ENCODE measurements at places on chromosomes 3 and 15.

DNA sequence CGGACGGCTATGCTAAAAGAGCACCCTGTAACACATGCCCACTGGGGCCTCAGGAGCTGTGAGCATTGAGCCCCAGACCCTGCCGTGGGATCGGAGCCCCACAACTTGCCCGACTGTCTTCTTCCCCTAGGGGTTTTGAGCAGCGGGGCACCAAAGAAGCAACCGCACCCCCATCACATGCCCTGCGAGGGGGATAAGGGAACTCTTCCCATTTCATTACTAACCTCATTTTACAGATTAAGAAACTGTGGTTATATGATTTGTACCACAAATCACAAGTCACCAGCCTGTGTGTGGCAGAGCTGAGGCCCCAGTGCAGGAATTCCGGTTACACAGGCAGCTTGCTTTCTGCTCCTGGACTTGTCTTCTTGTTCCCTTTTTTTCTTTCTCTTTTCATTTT lies 86.2 kb downstream of the CD47 start:
- no peak for DNase-seq

DNA sequence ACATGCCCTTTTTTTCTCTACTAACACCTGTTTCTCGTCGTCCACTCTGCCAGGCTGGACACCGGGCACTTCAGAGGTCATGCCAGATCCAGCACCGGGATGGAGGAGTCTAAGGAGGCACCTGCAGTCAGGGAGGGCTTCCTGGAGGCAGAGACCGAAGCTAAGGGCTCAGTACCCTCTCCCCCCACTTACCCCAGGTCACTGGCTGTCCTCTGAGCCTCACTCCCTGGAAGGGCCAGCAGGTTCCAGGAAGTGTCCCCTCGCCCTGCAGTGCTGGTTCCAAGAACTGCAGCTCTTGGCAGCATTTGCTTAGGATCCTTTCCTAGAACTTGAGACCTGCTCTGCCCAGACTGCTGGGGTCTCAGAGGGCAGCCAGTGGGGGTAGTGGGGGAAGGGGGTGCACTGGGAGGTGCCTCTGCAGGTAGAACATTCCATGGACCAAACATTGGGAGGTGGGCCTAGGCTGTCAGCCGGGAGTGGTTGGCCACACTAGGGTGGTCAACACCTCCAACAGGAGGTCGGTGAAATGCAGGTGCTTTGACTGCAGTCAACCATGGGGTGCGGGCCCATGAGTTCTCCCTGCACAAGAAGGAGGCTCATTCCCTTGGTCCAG lies 11.3 kb downstream of the CISH start:
- no peak for DNase-seq

DNA sequence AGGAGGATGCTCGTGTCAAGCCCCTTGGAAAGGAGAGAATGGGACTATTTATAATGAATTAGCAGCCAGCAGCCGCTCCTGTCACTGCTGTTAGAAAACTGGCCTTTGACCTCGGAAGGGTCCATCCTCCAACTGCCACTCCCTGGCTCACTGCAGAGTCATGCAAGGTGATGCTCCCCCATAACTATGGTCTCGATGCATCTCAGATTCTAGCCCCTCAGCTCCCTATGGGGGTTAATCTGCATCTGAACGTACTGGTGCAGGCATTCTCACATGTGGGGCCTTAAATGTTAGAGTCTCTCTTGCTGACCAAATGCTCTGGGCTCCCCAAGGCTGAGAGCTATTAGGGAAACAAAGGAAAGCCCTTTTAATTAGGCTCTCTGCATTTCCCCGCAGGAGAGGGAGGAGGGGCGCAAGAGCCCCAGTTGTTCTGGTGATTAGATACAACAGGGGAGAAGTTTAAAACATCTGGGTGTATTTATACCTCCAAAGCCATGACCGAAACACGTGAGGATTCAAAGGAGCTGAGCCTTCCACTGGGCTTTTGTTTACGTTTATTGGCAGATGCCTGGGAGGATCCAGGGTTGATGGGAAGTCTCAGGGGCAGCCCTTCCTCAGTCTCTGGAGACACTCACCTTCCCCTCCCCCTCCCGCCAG lies 182.5 kb downstream of the OPA1 start:
- DNase-seq, result no peak

DNA sequence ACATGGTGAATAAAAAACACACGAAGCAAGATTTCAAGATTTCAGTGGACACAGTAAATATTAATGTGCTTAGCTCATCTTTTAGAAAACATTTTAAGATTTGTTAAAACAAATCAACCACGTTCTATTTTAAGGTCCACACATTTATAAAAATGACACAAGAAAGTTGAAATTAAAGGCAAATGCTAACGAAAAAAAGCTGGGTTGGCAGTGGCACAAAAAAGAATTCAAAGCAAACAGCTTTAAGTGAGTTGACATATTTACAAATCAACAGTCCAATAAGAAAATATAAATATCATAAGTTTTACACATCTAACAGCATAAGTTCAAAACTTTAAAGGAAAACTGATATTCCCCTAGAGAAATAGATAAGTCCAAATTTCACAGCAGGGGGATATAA lies 430.4 kb upstream of the CCDC54 start:
- no peak for DNase-seq

DNA sequence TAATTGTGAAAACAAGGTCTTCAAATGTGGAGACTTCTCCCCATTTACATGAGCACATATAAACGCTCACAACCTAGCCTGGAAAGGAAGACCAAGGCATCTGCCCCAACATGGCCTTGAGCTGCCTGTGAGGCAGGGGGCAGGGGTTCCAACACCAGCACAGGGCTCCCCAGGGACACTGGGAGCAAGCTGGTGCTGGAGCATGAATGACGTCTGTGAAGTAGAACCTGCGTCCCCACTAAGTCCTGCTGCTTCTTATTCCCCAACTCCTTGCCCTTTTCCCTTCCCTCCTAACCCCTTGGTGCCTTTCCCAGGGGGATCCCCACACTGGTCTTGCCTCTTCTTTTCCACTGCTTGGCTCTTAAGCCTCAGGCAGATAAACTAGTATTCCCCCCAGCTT lies 93.1 kb downstream of the RBPMS2 start:
- no peak for DNase-seq

GRCh38 chr15:31811641-31812040 lies 218.7 kb upstream of the CHRNA7 start:
- no peak for DNase-seq

DNA sequence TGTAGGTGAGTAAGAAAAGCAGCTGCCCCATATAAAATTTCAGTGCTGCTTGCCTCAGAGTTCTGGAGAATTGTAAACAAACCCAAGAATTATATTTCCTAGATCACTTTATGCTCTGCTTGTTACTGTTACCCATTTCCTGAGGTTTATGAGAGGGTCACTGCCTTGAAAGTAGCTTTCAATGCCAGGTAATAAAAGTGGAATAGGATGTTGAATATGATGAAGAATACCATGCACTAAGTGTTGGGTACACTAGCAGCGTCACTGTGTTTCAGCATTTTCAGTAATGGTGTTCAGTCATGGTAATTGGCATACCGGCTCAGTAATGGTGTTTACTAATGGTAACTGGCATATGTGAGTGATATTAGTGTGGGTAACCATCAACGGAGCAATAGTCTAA lies 449.8 kb upstream of the TPRG1 start:
- no peak for DNase-seq

DNA sequence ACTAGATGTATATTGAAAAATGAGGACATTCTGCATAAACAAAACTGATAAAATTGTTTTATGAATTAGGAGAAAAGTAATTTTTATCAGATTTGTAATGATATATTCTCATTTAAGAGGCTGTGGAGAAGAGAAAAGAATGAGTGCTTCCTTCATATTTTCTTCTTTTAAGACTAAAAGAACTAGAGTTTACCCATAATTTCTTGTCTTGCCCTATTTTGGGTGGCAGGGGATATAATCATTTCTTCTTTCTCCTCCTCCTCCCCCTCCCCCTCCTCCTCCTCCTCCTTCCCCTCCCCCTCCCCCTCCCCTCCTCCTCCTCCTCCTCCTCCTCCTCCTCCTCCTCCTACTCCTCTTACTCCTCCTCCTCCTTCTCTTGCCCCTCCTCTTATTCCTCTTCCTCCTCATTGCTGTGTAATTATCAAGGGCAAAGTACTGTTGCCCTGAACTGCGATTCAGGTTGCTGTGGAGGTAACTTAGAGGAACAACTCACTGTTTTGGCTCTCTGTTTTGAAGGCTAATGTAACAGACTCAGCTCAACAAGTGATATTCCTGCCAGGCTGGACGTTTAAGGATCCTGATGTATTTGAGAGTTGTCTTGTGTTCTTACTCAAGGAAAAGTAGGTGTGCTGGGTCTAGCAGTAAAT lies 555.4 kb downstream of the AGBL1 start:
- DNase-seq, result no peak

- no peak for DNase-seq
Measured at GRCh38 chr3:66297900-66298299, 77.1 kb downstream of the SLC25A26 start.

DNA sequence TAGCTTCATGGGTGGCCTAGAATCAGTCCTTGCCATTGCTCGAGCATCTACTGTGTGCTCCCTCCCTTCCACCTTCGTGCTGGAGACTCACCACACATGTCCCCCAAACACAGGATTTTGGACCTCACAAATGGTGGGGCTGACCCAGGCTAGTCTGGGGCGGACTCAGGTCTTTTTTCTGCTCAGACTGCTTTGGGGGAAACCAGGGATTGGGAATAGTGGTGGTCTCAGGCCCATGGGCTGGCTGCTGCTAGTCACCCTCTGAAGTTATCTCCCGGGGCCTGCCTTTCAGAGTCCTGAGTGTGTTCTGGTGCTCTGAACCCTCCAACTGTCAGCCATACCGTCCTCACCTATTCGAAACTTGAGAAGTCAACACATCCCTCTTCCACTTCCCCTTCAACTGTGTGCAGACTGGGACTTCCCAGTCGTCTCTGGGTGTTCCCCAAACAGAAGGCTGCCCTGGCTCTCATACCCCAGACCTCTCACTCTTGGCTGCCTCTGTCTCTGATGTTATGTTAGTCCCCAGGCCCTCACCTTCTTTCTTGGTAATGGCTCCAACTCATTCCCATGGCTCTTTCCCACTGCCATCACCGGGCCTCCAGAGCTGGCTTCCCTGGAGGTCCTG lies 46.0 kb downstream of the PPCDC start:
- DNase-seq, result no peak

DNA sequence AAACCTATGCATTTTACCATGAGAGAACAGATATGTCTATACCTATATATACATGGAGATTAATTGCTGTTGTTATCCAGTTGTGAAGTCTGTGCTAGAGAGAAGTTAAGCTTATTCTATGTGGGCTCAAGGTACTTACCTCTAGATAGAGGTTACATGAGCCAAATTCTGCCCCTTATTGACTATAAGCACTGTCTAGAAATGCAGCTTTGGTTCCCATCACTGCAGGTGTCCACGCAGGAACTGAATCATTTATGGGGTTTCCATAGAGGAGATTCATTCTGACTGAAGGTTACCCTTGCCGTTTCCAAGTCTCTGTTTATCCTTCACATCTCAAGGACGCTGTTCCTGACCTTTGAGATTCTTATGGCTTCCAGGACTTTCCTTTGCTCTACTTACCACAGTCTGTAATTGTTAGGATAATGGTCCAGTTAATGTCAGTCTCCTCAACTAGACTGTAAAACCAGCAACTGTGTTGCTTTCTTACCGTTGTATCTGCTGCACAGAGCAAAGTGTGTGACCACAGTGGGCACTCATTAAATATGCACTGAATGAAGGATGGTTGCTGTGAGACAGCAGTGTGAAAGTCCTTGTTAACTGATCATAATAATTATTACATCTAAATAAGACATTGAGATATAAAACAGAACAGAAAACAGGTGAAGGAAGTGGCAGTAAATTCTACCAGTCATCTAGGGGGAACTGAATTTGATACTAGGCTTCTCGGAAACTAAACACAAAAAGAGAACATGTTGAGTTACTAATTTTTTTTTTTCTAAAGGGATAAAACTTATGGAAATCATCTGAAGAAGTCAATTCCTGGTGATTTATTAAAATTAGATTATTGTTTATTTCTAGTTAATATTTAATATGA lies 44.0 kb upstream of the BCL6 start:
- DNase-seq, result no peak

Data from D341Med (cell line).